Activated CD8-positive, alpha-beta memory T cell treated with anti-CD3 and anti-CD28 coated beads, Interleukin-2, amount 10 ng/mL, durations not matched to agents 7 days and 5 days (primary cell): ENCODE measurements at places on chromosomes 2 and 18. TPM values are rescaled to one million over a fixed set of nuclear protein-coding genes. Genes with fewer than 3 reads are reported as not detected.

- no peak for DNase-seq
These were observed 86.0 kb downstream of the THADA start for GRCh38 chr2:43509886-43510285.

DNA sequence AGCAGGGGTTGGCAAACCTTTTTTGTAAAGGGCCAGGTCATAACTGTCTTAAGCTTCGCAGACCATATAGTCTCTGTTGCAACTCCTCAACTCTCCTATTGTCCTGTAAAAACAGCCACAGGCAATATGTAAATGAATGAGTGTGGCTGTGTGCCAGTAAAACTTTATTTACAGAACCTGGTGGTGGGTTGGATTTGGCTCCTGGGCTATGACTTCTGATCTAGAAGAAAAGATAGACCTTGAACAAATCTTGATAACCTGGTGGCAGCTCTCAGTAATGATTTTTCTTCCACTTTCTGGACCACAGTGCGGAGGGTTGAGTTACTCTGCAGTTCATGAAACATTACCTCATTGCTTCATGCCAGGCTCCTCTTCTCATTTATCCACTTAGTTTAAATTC is 139.3 kb downstream of the MYCN start:
- DNase-seq, result no peak

Gene KIF5C
- total RNA-seq, result 16.2 TPM

DNA sequence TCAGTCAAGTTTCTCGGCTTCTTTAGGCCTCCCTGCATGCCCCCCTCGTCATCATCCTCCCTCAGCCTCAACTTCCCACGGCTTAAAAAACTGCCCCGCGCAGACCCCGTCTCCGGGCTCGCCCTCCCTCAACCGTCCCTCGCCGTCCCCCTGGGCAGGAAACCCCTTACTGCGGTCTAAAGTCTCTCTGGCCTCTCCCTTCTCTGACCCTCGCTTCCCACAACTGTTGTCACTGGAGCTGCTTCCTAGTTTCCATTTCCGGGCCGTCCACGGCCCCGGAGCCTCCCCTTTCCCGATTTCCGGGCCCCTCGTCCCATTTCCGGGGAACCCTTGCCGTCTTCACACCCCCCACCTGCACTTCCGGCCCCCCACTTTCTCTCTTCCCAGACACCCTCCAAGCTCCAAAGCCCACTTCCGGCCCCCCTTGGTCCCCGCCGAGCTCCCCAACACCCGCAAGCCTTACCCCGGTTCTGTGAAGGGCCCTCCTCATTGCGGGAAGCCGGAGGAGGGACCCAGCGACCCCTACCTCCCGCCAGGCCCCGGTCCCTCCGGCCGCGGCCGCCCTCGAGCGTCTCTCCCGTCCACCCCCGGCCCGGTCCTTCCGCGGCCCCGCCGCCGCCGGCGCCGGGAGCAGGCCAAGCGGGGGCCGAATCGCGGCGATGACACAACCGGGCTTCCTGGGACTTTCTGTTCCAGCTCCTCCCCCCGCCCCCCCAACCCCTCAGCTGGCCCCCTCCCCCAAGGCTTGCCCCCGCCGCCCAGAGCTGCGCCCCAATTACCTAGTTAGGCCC is 513 bp downstream of the TRIP12 start:
- DNase-seq, result peak; percentile 85

DNA sequence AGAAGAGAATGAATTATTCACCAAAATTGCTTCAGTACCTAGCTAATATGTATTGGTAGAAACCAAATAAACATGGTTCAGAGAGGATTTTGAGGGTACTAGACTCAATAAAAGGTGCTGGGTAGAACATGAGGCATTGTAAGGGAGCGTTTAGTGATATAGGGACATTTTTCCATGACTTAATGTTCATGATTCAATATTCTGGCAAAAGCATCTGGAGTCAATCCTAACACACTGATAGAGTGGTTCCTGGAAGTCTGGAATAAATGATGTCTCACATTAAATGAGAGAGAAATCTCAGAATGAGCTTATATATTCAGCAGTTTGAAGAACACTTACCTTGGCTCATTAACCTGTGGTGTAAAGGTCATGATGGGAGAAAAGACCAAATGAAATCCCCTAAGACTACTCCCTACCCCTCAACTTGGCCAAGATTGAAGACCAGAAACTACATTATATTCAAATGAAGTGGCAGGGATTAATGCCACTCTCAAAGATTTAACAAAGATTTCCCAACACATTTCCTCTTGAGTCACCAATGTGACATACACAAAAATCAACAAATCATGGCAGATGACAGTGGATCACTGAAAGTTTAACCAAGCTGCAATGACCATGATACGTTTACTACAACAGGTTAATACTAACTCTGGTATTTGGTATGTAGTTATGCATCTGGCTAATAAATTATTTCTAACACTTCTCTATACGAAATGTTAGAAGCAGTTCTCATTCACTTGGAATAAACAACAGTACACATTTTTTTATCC is 309.5 kb downstream of the SATB2 start:
- no peak for DNase-seq

GRCh38 chr18:46155641-46156051 is 51.5 kb downstream of the HAUS1 start:
- peak; percentile 87 for DNase-seq

- DNase-seq, result no peak
These were observed 45.4 kb upstream of the EHBP1 start for GRCh38 chr2:62660087-62660486.

- no peak for DNase-seq
These were observed 23.4 kb upstream of the UGP2 start for GRCh38 chr2:63818271-63818670.

Gene MARCHF4
- total RNA-seq, result not detected

GRCh38 chr2:196384729-196385128 is 213.4 kb upstream of the STK17B start:
- no peak for DNase-seq

- DNase-seq, result no peak
These were observed 22.6 kb downstream of the FOXI3 start for GRCh38 chr2:88429929-88430328.

Gene LIPG
- total RNA-seq, result not detected
